ENCODE measurements at places on chromosomes 5 and 9. TPM values are rescaled to one million over a fixed set of nuclear protein-coding genes. Genes with fewer than 3 reads are reported as not detected.

ZNG1F gene
- 35.6 TPM for polyA plus RNA-seq

MAMDC4 gene
- polyA plus RNA-seq = 2.6 TPM

PCDHB13 gene
- polyA plus RNA-seq = 1.3 TPM

GABRA1 gene
- not detected for polyA plus RNA-seq

All from aorta (tissue), 5 donors.